ENCODE measurements at places on chromosomes 1 and 21.

- DNase-seq = no peak
These were observed 324.6 kb downstream of the CAMTA1 start for GRCh38 chr1:7109901-7110300.

- no peak for DNase-seq
These were observed 688.5 kb downstream of the MATN1 start for GRCh38 chr1:30034627-30035521.

DNA sequence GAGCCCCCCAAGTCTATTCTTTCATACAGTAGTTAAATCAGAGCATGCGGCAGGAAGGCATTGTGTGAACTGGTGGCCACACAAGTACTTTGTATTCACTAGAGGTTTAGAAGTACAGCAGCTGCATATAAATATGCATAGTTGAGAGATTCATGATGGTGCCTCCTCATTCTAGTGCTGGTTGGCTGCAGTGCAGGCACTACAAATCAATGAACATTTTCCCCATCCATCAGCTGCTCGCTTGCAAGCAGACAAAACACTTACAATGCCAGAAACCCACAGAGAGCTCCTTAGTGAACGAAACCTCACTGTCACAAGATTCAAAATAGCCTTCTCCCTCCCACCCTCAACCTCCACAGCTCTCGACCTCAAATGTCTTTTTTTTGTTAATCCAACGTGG lies 726.2 kb downstream of the USP25 start:
- no peak for DNase-seq

DNA sequence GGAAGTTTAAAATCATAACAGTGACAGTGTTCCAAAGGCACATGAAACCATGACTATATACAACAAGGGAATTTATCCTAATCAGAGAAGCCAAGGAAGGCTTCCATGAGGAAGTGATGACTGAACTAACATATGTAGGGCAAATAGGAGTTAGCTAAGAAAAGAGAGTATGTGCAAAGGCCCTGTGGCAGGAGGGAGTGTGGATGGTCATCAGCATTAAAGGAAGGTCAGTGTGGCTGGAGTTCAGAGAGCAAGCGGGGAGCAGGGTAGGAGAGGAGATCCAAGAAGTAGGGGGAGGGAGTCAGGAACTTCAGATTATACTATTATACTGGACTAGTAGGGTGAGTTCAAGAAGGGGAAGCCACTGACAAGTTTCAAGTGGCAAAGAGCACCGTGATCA lies 8.4 kb downstream of the MAP7D1 start:
- DNase-seq = no peak

- no peak for DNase-seq
These were observed 434.8 kb downstream of the SETD4 start for GRCh38 chr21:35625576-35625975.

GRCh38 chr1:44405031-44405797 lies at the start of gene RNF220:
Gene RNF220, plus strand, starts transcription at chr1:44405255.
- DNase-seq = peak; percentile 82

DNA sequence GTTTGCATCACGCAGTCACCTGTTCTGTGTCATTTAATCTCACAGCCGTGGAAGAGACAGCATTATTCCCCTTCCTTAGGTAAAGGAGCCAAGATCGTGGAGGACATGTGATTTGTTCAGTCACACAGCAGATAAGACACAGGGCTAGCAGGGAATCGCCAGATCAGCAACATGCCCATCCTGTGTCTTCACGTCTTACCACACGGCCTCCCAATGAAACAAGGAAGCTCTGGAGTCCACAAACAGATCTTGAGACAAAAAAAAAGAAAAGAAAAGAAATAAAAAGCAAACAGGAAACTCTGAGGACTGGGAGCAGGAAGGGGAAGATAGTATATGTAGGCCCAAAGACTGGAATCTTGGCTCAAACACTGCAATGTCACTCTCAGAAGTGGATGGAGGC lies 155.3 kb downstream of the ADSS2 start:
- DNase-seq = no peak

GRCh38 chr1:20956272-20956671 lies 169.2 kb upstream of the HP1BP3 start:
- DNase-seq = no peak

GRCh38 chr1:162074276-162075005 lies 5.0 kb downstream of the NOS1AP start:
- no peak for DNase-seq

DNA sequence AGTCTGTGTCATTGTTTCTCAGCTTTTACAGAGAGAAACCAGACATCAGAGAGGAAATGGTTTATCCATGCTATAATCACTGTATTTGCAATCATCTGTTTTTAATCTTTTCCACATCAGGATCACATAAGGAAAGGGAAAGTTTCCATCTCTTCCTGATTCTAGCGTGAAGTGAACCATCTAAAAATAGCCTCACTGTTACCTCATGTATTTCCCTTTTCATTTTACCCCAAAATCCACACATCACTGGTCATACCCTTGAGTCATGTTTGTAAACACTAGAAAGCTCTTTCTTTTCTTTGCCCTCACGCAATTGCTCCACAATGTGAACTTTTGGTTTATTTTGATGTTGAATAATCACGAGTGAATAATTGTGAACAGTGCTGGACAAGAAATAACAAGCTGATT lies 146.0 kb downstream of the PLA2G4A start:
- DNase-seq = no peak

DNA sequence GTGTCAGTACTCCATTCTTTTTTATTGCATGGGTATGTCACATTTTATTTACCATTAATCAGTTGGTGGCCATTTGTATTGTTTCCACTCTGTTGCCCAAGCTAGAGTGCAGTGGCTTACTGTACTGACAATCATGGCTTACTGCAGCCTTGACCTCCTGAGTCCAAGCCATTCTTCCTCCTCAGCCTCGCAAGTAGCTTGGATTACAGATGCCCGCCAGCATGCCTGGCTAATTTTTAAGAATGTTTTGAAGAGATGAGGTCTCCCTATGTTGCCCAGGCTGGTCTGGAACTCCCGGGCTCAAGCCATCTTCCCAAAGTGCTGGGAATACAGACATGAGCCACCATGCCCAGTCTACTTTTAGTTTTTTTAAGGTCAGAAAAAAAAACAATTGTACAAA lies 813 bp upstream of the SFT2D2 start:
- no peak for DNase-seq

GRCh38 chr21:14531757-14532316 lies 14.3 kb downstream of the SAMSN1 start:
- DNase-seq = no peak

GRCh38 chr1:115227346-115228082 lies 110.5 kb downstream of the NGF start:
- DNase-seq = no peak

DNA sequence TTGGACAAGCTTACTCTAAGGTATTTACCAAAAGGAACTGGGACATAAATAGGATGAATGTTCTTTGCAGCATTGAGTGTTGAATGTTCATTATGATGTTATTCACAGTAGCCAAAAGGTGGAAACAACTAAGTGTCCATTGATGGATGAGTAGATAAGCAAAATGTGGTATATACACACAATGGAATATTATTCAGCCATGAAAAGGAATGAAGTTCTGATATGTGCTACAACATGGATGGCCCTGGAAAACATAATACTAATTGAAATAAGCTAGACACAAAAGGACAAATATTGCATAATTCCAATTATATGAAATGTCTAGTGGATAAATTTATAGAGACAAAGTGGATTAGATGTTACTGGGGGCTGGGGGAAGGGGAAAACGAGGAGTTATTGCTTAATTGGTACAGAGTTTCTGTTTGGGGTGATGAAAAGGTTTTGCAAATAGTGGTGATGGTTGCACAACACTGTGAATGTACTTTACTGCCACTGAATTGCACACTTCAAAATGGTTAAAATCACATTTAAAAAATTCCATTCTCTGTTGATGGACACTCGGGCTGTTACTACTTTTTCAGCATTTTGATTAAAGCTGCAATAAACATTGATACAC lies 2.9 kb downstream of the MTARC1 start:
- DNase-seq = no peak

DNA sequence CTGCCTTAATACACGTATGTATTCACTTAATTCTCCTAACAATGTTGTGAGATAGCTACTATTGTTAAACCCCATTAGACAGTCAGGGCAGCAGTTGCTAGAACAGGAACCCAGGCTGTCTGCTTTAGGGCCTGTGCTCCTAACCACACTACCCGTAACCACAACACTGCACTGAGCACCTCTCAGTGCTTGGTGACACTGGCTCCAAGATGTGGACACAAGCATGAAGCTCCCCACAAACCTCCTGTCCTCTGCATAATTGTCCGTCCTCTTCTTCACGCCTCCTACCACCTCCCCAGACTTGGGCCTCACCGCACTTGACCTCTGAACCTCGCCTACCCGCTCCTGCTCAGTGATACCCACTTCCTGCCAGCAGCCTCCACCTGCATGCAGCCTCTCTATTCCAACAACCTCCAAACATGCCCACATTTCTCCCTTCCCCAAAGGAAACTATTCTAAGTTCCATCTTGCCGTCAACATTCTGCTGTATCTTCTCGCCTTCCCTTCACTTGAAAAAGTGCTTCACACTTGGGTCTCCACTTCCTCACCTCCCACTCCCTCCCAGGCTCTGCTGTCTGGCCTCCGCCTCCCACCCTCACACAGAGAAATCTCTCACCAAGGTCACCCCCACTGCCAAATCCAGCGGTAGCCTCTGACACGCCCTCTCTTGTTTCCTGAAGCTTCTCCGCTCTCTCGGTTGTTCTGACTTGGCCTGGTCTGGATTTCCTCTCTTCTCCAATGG lies 14.6 kb upstream of the AHDC1 start:
- DNase-seq = no peak

DNA sequence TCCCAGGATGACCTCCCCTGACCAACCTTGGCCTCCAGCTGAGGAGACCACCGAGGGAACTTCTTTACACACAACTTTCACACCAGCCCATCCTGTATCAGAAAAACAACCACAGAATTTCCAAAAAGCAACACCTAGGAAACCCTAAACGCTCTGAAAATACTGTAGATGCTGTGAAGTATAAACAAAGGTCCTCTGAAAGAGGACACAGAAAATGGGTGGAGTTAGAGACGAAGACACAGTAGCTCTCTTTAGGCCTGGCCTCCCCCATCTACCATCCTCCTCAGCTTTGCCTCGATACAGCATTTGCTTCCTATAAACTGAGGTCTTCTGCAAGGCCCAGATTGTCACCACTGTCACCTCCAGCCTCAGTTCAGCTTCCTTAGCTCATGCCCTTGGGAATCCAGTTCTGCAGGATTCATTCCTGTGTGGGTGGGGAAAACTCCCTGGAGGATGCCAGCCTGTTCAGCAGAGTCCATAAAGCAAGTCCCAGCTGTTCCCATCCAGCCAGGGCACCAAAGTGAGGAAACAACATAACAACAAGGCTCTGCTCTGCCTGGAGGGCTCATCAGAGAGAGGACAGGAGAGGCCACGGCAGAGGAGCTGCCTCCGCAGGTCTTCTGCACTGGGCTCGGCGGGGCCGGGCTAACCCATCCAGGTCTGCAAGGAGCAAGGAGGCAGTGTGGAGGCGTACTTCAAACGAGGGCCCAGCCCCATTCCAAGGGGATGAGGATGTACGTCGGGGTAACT lies 15.0 kb downstream of the PIK3C2B start:
- DNase-seq = no peak

GRCh38 chr1:180838535-180838934 lies 74.2 kb upstream of the KIAA1614 start:
- DNase-seq = no peak

DNA sequence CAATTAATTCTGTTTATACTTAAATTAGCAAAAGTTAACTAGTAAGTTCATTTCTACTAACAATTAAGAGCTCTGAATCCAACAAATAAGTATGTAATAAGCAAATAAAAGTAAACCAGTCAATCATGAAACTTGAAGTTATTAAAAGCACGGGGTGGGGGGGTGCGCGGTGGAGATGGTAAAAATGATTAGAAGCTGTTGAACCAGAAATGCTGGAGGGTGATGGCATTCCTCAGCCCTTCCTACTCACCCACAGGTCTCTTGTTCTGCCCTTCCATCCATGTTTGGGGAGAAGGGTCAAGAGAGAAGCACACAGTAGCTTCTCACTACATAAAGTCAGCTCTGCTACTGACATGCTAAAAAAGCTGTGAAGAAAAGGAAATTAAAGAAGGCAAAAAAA lies 63.5 kb downstream of the AKT3 start:
- no peak for DNase-seq

DNA sequence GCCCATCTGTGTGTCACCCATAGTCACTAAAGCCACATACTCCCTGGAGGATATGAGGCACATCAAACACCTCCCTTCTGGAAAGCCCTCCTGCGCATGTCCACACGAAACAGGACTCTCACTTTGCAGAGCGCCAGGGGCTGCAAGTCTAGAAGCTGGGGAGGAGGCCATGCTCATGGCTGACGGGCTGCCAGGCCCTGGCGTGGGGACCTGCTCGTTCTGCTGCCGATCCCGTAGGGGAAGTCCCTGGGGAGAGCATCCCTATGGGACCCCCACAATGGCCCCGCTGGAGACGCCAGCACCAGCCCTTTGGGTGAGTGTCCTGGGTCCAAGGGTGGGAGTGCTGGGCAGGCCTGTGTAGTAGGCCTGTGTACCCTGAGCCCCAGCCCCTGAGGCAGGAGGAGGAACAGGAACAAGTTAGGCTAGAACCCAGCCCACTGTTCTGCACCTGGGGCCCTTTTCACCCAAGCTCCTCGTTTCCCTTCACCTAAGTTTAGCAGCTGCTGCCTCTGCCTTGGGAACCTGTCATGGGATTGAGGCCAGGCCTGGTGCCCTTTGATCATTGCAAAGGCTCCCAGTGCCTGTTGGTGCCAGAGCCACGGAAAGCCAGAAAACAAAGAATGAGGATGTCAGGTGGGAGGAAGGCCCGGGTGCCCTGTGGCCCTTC lies 9.9 kb downstream of the FAM3B start:
- no peak for DNase-seq

- no peak for DNase-seq
These were observed 163.5 kb upstream of the LMO4 start for GRCh38 chr1:87165177-87165576.

- no peak for DNase-seq
These were observed 2.9 kb downstream of the MACO1 start for GRCh38 chr1:25433389-25434186.

- peak; percentile 91 for DNase-seq
These were observed 93.9 kb downstream of the ADCY10 start for GRCh38 chr1:167819849-167820683.

DNA sequence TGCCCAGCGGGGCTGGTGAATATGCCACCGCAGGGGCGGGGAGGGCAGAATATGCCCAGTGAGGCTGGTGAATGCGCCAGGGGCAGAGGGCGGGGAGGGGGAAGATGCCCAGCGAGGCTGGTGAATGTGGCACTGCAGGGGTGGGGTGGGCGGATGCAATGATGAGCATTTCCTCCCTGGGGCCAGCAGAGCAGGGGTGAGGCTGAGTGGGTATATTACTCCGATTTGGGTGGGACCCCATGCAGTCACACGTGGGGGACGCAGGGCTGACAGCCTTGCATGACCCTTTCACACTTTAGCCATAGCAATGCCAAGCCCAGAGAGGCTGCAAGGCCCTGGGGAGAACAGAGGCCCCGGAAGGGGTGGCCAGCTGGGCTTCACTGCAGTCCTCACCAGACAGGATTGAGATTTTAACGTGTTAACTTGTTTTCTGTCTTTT lies 9.3 kb upstream of the SLX9 start:
- no peak for DNase-seq

DNA sequence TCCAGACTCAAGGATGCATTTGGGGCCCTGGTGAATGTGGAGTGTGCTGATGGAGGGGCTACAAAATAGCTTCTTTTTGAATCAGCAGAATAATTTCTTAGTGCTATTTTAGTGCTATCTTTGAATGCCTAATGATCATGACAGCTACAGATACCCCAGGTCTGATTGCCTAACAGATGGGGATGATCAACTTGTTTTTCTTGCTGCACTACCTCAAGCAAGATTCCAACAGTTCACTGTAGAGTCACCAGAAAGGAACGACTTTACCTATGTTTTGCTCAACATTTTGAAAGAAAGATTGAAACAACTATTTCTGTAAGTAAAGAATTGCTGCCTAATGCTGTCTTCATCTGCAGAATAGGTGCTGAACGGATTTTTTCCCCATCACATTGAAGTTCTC lies 42.6 kb upstream of the VAV3 start:
- no peak for DNase-seq

All from H9 (cell line).